ENCODE measurements at places on chromosomes 7 and 10.

DNA sequence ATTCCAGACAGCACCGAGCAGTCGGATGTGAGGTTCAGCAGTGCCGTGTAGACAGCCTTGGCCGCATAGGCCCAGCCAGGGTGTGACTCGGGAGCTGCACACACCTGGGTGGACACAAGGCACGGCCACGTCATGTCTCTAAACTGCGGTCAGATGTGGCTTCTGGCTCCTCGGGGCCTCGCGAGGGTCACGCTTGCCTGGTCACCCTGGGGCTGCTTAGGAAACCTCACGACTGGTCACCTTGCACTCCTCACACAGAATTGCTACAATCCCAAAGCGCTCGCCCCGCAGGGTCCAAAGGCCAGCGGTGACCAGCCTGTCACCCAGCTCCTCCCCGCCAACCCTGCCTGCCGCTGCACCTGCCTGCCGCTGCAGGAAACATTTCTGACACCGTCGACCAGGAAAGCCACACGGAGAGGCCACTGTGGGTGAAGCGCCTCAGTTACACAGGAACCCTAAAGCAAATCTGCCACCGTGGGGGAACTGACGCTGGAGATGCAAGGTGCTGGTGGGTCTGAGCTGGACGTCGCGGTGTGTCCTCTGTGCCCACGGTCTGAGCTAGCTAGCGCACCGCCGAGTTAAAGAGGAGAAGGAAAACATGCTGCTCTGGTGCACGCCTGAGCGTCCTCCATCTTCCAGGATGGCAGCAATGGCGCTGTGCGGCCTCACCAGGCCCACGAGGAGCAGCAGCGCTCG, 5.0 kb downstream of the GPER1 start:
- DNase-seq: no peak

- no peak for DNase-seq
These were observed 31.7 kb upstream of the RHOBTB1 start for GRCh38 chr10:60975716-60976115.

GRCh38 chr10:17394854-17395253, 59.5 kb downstream of the ST8SIA6 start:
- no peak for DNase-seq

DNA sequence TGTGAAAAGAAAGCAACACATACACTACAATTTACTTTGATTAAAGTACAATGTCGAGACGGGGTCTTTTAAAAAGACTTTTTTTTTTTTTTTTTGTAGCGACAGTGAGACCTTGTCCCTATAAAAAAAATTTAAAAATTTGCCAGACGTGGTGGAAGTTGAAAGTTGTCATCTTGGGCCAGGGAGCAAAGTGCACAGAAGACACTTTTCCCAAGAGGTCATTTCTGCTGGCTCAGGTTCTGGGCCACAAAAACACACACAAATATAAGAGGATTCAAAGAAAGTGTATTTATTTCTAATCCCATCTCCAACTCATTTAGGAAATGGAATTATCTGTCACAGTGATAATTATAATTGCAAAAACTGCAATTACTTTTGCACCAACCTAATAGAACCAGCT, 24.7 kb downstream of the SLC26A3 start:
- DNase-seq: no peak

DNA sequence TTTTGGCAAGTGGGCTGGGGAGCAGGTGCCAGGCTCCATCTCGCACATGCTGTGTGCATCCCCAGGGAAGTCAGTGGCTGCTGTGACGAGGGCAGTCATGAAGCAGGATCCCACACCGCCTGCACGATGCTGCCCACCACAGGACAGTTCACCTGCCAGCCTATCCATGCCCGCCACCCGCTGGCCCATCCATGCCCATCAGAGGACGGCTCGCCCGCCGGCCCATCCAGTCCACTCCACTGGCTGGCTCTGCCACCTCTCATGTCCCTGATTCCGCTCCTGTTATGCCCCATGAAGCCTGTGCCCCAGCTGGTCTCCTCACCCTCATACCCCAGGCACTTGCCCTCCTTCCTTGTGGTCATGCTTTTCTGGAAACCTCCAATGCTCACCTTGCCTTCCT, 18.2 kb upstream of the INMT start:
- no peak for DNase-seq

DNA sequence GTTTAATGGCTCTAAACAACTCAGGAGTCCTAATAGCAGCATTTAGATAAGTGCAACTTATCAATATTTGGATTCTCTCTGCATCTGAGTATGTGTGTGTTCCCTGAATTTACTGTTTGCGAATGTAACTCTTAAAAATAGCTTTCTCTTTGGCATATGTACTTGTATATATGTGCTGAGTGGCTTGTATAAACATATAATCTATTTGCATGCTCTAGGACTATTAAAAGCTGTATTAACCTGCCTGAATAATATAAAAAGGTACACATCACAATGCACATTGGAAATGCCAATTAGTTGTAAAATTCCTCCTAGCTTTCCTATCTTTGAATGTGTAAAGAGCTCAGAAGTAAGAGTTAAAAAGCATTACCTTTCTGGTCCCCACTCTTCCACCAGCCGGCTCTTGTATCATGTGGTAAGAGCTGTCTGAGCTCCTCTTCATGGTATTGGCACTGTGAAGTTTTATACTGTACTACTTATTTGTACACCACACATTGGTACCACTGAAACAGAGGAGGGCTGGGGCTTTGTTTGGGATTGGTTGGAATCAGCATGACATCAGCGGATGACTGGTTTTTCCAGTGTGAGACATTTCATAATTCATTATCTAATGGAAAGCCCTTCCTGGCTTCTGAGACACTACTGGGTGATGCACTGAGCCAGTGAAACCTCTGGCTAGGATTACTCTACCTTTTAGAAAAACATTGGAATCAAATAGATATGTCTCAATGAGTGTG, at the start of gene INHBA:
INHBA (minus strand) TSS at position 456 of the 737 bp plus-strand sequence. CDS start 2,716 bp downstream, outside the sequence.
- no peak for DNase-seq

GRCh38 chr7:32639122-32639521, 143.8 kb downstream of the AVL9 start:
- no peak for DNase-seq

GRCh38 chr10:126133906-126134656, 237.7 kb downstream of the FANK1 start:
- no peak for DNase-seq

GRCh38 chr10:132837905-132838304, 52.0 kb upstream of the NKX6-2 start:
- DNase-seq: no peak

- DNase-seq: no peak
These were observed 664 bp upstream of the HPS6 start for GRCh38 chr10:102064503-102064867.

- no peak for DNase-seq
These were observed 12.7 kb downstream of the MMP21 start for GRCh38 chr10:125762692-125763648.

- no peak for DNase-seq
These were observed 194.0 kb upstream of the AHR start for GRCh38 chr7:17104419-17104818.

DNA sequence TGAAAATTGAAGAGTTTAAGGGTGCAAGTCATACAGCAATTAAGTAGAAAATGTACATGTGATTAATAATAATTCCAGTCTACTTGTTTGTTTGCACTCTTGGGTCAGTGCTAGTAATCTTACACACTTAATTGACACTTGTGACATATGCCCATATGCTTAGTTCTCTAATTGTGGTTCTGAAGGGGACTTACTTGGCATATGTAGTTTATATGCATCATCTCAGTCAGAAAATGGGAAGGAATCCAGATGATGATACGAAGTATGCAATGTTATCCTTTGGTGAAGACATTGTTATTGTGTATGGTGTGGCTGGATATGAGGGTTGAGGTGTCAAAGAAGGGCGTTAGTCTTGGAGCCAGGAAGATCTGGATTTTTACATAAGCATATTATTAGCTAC, 193.5 kb upstream of the HDAC9 start:
- no peak for DNase-seq

- no peak for DNase-seq
These were observed 135.3 kb upstream of the COBL start for GRCh38 chr7:51451751-51452476.

DNA sequence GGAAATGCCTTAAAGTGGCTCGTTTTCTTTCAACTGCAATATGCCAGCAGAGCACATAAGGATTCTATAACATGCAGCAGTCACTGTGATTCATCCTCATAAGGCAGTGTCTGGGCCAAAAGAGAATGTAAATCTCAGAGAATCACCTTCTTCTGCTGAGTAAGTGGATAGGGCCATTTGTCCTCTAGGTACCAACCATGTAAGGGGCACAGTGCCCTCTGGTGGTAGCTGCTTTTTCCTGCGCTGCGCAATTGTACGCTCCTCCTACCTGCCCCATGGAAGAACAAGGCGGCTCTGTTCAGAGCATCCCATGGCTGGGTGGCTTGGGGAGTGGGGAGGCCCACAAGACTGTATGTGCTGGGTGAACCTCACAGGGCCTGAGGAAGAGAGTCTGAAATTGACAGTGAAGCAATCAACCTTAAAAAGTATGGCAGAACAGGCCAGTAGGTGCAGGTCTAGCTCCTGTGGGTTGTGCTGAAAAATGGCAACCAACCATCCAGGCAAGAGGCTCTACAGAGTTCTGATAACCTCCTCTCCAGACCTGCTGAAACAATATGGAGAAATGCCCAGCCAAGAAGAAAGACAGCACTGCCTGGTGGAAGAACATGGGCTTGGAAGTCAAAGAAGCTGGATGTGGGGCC, 78.6 kb upstream of the C10orf90 start:
- DNase-seq: no peak

GRCh38 chr7:148700661-148701064, 2.0 kb downstream of the CUL1 start:
- no peak for DNase-seq

DNA sequence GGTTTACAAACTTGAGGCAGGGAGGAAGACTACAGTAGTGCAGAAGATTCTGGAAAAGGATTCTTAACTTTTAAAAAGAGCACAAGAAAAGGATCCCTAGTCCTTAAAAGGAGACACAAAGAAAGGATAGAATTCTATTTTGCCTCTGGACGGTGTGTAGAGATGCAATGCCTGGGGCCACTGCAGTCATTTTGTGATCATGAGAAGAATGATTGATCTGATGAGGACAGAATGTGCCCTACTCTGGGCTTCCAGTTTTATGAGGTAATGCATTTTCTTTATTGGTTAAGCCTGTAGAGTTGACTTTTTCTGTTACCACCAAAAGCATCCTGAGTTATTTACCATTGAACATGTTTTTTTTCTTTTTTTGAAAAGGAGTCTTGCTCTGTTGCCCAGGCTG, 28.3 kb upstream of the UCMA start:
- no peak for DNase-seq

DNA sequence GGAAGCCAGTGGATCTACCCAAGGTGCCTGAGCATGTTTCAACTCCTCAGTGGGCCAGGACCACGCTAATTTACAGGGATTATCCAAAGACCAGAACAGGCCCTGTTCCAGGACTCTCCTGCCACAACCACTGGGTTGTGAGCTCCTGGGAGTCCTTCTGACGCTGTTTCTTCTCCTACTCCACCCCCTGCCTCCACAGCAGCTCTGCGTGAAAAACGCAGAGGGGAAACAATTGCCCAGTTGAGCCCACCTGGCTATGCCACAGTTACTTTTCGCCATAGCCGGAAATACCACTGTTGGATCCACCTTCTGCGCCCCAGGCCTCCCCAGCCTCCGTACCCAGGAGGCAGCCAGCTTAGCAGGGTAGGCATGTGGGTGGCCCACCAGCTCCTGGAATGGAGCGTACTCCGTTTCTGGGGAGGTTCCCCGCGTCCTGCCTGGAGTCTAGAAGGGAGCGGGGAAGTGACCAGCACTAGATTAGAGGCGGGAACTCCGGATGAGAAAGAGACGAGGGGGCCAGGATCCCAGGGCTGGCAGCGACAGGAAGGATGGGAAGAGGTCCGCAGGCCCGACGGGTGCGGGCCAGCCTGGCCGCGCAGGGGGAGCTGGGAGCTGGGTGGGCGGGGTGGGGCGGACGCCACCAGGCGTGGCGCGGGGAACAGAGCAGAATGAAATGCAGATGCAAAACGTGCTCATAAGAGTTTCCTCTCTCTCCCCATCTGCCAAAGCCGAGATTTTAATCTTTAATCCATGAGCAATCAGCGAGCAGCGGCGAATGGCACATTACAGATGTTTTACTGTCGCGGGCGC, 32.1 kb upstream of the PAX2 start:
- DNase-seq: no peak

GRCh38 chr10:21048068-21048467, 151.0 kb upstream of the NEBL start:
- DNase-seq: no peak

Data from stimulated activated CD4-positive, alpha-beta T cell treated with anti-CD3 and anti-CD28 coated beads, Interleukin-15, amount 100 ng/mL, for 1 hour (primary cell).